ENCODE measurements at places on chromosomes 2 and 18.
A peak's percentile ranks its signal among the peaks of the same experiment; 100 is the strongest.

- peak; percentile 55 for DNase-seq
Measured at GRCh38 chr2:105744909-105745853, at the start of gene NCK2. TSS of gene NCK2 (plus strand) at chr2:105744912. CDS start at chr2:105855064, 110,152 bp downstream.

GRCh38 chr18:37552286-37552685 lies 13.3 kb downstream of the CELF4 start:
- no peak for DNase-seq

DNA sequence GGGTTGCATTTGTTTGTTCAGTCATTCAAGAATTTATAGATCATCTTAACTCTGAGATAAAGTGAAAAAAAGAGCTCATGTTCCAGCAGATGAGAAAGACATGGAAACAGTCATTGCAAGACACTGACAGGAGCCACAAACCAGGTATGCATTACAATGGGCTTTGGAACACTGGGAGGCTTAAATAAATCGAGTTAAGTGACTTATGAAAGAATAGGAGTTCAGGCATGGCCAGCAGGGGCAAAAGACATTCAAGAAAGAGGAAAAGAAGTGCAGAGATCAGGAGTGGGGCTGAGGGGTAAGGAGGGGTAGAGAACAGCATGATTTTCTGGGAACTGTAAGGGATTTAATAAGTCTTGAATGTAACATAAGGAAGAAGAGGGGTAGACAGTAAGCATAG lies 121.2 kb upstream of the EPC2 start:
- DNase-seq, result no peak

DNA sequence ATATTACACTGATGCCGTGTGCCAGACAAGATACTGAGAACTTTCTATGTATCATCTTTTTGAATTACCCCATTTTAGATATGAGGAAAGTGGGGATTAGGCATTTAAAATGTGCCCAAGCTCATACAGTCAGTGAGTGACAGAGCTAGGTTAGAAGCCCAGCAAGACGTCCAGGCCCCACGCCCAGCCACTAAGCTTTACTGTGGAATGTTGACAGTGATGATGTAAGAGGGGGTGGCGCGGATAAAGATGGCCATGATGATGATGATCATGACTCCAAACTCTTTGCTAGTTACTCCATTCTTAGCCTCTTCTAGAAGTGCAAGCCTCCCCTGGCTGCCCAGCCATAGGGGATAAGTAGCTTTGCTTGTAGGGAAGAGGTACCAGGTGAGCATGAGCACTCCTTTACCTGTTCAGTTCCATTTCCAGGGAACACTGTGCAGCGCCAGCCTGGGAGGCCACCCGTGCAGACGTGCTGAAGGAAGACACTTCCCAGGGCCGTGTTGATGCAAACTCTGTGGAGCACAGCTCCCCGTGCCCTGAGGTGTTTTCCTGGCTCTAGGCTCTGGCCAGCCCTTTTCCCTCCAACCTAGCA lies 65.5 kb downstream of the BCL2L11 start:
- no peak for DNase-seq

GRCh38 chr2:219180961-219181360 lies 2.9 kb downstream of the RETREG2 start:
- DNase-seq, result no peak

- DNase-seq, result no peak
Measured at GRCh38 chr2:176813621-176814049, 399.0 kb upstream of the HNRNPA3 start.

GRCh38 chr2:144429396-144430112 lies 90.4 kb downstream of the ZEB2 start:
- DNase-seq, result no peak

- DNase-seq, result no peak
Measured at GRCh38 chr2:70613521-70613920, 59.9 kb upstream of the TGFA start.

GRCh38 chr2:97781981-97782380 lies 68.6 kb downstream of the ZAP70 start:
- no peak for DNase-seq

GRCh38 chr18:57915248-57915647 lies 112.1 kb upstream of the ATP8B1 start:
- DNase-seq, result no peak

DNA sequence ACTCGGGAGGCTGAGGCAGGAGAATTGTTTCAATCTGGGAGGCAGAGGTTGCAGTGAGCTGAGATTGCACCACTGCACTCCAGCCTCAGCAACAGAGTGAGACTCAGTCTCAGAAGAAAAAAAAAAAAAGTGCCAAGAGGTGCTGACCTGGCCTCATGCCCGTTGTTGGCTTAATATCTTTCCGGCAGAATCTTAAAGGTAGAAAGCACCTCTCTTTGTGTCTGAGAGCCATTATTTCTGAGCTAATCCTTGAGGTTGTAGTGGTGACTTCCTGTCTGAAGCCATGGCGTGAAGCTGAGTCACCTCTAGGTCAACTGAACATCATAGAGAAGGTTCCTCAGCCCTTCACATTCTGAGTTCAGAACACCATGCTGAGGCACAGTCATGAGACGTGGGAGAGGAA lies 60.4 kb downstream of the WDSUB1 start:
- no peak for DNase-seq

DNA sequence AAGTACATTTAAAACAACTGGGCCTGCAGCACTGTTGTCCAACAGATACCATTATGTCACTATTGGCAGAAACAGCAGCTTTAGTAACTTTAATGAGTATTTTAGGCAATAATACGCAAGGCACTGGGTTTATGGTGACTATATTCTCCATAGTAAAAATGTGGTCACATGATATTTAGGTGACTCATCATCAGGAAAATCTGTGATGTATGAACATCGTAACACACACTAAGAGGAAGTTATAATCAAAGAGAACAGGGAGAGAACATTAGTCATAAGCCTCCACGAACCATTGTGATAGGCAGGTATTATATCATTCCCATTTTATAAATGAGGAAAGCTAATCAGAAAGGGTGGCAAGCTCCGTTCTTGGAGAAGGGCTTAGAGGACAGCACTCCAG lies 36.9 kb downstream of the RAPH1 start:
- DNase-seq, result no peak

DNA sequence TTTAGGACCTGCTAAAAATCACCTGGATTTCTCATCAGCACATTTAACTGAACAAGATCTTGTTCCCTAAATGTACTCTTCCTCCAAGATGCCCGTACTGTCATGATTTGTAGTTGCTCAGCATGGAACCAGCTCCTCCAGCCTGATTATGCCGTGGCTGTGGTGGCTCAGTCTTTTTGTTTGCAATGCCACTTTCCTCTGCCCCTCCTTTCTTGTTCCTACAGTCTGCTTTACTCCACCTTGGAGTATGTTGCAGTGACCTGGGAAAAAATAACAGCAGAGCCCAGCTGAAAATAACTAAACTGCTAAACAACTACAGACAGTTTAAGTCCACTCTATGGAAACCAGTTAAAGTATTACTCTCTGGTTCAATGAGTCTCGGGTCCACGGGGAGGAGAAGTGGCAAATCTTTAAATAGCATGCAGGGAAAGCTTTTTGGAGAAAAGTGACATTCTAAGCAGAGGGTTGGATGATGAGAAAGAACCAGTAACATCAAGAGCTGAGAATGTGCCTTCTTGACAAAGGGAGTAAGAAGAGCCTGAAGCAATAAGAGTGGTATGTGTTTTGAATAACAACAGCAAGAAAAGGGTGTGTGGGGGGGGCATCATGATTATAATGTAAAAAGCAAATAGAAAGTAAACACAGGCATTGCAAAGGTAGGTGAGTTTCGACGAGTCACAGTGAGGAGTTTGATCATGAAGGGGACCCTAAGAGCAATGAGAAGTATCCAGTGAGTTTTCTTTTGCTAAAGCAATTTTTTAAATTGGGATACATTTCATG lies 225.7 kb downstream of the TMX3 start:
- DNase-seq, result no peak

- no peak for DNase-seq
Measured at GRCh38 chr2:16482460-16482859, 183.2 kb downstream of the CYRIA start.

GRCh38 chr2:182220335-182220734 lies 206.5 kb downstream of the PDE1A start:
- no peak for DNase-seq

DNA sequence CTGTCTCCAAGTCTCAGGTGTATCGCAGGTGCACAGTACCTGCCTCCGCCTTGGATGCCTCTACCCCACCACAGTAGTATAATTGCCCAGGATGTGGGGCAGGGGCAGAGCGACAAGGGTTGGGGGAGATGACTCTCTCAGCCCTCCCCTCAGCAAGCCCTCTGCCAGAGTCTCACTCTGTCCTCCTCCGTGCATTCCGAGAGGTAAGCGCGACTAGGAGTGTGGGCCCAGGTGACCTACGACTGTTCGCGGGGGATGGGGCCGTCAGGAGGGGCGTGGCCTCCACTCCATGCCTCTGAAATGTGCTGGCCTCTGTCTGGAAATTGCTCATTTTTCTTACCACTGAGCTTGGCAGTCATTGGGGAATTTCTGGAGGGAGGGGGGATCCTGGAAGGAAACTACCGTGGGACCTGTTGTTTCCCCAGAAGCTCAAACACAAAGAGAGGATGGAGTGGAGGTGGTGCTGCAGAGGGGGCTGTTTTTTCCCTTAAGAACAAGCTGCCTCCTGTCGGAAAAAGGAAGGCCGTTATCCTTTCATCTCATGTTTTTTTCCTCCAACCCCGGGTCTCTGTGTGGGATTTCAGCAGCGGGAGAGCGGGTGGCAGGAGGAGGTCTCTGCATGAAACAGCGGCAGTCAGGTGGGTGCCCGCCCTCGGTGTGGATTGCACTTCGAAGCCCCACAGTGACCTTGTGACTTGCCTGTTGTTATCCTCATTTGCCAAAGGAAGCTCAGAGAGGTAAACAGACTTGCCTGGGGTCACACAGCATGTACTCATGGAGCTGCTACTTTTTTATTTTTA lies 13.0 kb upstream of the RALB start:
- DNase-seq, result no peak

DNA sequence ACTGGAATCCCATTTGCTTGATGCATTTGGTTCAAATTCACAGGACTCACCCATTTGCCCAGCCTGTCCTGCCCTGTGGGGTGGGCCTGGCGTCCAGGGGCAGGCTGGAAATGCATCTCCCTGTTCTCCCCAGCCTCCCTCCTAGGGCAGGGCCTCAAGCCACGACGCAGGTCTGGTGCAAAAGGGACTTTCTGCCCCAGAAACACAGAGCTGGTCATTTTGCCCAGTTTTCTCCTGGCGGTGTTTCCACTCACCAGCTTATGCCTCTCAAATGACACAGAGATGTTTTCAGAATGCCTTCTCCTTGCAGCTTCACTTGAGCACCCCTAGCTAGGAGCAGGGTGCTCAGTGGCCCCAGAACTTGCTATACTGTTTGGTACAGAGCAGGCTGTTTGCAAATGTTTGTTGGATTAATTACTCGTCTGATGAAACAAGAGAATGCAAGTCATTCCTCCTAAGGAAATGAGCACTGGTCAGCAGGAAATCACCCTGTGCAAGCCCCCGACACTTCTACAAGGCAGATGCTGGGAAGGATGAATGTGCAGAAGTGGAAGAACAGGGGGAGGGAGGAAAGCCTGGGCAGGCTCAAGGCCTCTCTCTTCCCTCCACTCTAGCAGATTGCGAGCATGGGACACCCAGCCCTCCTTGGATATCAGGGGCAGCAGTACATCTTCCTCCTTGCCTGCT lies 164.3 kb upstream of the APCDD1 start:
- DNase-seq, result no peak

- DNase-seq, result no peak
Measured at GRCh38 chr2:60706021-60706420, 50.0 kb upstream of the PAPOLG start.

DNA sequence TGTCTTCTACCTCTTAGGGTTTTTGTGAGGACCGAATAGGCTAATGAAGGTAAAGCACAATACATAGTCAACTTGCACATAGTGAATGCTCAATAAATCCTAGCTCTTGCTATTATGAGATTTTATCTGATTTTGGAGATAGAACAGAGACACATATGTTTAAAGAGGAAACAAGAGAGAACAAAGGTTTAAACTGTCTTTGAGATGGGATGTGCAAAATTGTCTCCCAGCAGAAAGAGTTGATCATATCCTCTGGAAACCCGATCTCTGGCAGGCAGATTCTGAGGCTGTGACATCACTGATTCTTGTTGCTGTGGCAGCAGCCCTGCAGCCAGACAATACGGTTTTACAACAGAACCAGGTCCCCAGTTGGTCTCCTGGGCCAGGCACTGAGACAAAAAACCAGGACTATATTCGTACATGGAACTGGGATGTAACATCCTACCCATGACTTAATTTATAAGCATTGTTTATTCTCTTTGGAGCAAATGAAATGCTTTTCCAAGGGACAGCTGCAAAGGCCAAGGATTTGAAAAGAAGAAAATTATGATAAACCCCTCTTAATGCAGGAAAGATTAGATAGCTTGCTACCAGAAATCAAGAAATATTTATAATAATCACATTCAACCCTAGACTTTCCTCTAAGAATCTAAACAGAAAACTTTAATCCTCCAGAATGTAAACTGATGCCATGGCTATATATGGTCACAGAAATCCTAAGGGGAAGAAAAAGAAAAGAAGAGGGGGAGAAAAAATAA lies 80.2 kb downstream of the SLC8A1 start:
- no peak for DNase-seq

DNA sequence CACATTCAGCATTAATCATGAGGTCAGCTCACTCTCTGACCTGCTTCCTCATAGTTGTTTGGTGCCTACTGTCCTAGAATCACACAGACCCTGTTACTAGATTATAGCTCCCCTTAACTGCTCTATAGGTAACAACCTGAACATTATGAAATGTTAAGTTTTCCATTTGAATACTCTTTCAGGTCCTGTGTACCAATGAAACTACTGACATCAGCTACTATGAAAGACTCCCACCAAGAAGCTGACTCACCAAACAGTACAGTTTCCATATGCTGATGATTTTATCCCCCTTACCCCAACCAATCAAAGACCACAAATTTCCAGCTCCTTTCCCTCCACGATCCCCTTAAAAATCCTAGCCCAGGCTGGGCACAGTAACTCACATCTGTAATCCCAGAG lies 56.3 kb downstream of the SRBD1 start:
- no peak for DNase-seq

GRCh38 chr2:202633470-202633869 lies 1.3 kb upstream of the FAM117B start:
- DNase-seq, result no peak

DNA sequence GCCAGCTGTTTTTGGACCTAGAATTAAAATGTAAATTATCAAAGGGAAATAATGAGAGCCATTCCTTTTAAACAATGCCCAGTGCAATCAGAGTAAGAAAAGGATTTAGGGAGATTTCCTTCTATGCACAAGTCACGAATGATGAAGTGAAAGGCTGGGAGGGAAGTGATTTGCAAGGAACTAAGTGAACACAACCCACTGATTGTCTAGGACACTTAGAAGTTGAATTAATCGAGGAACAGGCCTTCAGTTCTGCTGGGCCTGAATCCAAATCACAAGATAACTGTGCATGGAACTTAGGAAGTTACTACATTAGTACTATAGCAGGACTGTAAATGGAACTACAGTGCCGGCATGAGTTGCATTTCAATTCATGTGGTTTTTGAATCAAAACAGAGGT lies 17.7 kb downstream of the MAP2 start:
- no peak for DNase-seq

- no peak for DNase-seq
Measured at GRCh38 chr2:239905884-239906654, 119.1 kb downstream of the NDUFA10 start.

- no peak for DNase-seq
Measured at GRCh38 chr2:68776124-68776523, 41.5 kb downstream of the ARHGAP25 start.

- no peak for DNase-seq
Measured at GRCh38 chr2:232593982-232594381, 39.4 kb upstream of the EFHD1 start.

- no peak for DNase-seq
Measured at GRCh38 chr2:150620855-150621254, 133.4 kb upstream of the RND3 start.

All from activated T-cell treated with anti-CD3 and anti-CD28 coated beads, Interleukin-2, amount 50 U/mL, for 1 hour (primary cell).